GM03348 (cell line): ENCODE measurements at places on chromosomes 4 and X.

- no peak for DNase-seq
Observed at GRCh38 chrX:21373001-21373400, 1.2 kb upstream of the CNKSR2 start.

DNA sequence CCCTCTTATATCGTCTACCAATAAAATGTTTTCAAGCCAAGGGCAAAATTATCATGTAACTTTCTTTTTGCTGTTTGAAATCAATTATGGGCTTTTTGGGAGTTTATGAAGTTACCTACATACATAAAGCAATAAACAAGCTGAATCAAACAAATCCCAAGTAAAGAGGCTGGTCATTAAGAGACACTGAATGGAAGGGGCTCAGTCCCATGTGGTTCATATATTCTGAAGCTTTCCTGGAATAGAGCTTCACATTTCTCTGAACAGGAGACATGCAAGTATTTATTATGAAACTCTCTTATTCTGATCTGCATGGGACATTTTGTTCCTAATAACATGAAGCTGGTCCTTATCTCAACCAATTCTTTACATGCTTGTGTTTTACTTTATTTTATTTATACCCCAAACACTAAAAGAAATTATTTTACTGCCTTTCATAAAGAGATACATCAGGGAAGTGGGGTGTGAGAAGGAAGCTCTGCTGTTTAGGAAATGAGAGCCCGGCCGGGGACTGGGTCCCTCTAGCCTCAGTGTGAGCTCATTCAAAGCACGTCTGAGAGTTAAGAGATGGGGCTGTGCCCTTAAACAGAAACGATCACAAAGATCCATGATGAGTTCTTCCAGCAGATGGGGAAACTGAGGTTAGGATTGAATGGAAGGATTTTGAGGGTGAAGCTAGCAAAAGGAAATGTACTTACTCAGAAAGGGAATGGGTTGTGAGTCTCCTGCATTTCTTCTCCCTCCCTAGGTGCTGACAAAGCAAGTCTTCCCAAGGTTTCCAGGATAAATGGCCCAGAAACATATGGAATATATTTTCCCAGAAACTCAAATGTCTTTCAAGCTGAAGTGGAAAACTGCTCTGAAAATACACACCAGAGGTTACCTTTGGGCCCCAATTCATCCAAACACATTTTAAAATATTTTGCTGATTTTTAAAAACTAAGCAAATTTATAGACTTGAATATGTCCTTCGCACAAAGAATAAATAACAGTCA is 93.1 kb upstream of the LNX1 start:
- no peak for DNase-seq

- DNase-seq: no peak
Observed at GRCh38 chr4:97662133-97662532, 481.1 kb downstream of the STPG2 start.

- no peak for DNase-seq
Observed at GRCh38 chr4:40388239-40388638, 53.1 kb downstream of the CHRNA9 start.

GRCh38 chr4:175421506-175421905 is 390.6 kb downstream of the GPM6A start:
- no peak for DNase-seq

DNA sequence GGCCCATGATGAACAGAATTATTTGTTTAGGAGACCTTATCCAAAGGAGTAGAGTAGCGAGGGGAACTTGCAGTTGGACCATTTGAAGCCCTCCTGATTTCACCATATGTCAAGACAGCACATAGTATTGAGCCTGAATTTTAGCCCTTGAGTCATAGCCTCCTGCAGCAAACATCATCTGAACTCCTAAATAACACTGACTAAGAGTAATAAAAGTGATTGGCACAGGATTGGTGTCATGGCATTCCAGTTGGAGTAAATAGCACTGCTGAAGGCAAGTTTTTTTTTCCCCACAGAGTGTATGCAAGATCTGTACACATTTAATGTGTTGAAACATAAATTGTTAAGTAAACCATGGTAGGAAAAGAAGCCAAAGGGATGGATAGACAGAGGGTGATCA is 89.0 kb downstream of the COMMD8 start:
- no peak for DNase-seq

DNA sequence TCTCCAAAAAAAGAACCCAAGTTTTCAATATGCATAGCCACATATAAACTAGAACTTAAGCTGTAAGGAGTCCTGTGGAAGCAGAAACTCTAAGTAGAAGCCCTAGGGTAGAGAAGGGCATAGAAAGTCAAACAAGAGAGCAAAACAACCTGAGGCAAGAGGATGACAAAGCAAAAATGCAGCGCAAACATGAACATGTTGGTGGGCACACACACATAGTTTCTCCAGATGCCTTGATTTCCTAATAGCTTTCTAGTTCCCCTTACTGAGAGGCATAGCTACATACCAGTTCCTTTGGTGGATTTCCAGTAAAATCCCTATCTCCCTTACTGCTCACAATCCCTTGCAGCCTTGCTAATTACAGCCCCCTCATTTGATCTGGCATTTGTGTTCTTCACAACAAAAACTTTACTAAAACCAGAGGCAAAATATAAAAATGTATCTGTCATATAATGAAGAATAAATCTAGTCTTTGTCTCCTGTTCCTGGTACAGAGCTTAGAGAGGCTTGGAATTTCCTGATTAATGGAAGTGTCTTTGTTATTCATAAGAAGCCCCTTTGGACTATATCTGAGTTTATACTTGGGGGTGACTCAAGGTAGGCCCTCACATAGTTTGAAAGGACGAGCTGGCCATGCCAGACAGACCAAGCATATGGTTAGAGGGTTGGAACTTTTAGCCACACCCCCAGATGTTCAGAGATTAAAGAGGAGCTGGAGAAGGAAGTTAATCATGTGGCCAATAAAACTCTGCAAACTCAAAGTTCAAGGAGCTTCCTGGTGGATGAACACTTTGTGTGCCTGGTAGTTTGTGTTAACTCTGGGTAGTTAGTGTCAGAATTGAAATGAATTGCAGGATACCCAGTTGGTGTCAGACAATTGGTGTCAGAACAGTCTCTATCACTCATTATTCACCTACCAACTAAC is 52.7 kb upstream of the ZCCHC13 start:
- peak; percentile 29 for DNase-seq

DNA sequence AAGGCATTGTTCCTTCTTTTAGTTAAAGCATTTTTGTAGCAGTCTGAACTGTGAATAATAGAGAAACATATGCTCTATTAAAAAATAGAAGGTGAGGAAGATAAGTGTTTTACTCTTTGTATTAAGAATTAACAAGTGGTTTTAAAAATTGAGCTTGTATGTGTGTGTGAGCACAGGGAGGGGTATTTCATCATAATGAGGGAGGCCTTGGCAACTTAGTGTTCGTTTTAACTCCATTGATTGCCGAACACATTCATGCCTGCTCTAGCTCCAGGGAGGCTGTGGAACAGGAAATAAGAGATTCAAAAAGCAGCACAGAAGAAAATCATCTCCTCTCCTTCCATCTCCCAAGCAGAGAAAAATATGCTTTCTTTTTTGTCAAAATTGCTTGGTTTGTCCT is 14.8 kb downstream of the SHROOM3 start:
- DNase-seq: peak; percentile 16

- DNase-seq: no peak
Observed at GRCh38 chr4:11503166-11503565, 74.5 kb upstream of the HS3ST1 start.

DNA sequence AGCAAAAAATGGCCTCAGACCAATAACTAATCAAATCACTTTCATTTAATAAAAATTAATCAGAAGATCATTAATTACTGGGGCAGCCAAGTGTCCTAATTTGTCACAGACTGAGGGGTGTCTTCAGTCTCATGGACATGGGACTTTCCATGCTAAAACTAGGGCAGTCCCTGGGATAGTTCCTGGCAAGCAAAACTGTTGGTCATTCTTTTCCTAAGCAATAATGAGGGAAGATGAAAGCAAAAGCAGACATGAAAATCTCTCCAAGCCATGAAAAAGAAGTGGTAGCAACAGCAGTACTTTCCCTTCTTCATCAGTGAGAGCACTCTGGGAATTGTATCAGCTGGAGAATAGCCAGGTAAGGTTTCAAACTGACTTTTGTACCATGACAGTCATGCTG is 3.7 kb upstream of the ANTXR2 start:
- no peak for DNase-seq

DNA sequence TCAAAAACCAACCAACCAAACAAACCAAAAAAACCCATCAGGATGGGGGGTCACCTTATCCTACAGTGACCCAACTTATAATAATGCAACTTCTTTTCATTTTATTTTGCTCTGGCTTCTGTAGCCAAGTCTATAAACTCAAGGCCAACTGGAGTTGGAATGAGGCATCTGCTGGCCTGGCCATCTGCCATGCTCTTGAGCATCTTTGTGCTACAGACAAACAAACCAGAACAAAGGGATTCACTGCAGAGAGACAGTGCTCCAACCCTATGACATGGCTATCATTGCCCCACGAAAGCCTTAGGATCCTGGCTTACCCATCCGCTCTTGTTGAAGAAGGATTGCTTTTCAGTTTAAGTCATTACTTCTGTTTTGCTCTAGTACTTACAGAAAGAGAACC is 49.2 kb upstream of the SCRG1 start:
- peak; percentile 50 for DNase-seq

- no peak for DNase-seq
Observed at GRCh38 chrX:110951472-110952269, 144.3 kb upstream of the PAK3 start.
